ENCODE measurements at places on chromosomes 16 and 17. TPM values are rescaled to one million over a fixed set of nuclear protein-coding genes. Genes with fewer than 3 reads are reported as not detected.

GRCh38 chr17:73175962-73176565, 11.3 kb downstream of the SSTR2 start:
- no peak for DNase-seq

DNA sequence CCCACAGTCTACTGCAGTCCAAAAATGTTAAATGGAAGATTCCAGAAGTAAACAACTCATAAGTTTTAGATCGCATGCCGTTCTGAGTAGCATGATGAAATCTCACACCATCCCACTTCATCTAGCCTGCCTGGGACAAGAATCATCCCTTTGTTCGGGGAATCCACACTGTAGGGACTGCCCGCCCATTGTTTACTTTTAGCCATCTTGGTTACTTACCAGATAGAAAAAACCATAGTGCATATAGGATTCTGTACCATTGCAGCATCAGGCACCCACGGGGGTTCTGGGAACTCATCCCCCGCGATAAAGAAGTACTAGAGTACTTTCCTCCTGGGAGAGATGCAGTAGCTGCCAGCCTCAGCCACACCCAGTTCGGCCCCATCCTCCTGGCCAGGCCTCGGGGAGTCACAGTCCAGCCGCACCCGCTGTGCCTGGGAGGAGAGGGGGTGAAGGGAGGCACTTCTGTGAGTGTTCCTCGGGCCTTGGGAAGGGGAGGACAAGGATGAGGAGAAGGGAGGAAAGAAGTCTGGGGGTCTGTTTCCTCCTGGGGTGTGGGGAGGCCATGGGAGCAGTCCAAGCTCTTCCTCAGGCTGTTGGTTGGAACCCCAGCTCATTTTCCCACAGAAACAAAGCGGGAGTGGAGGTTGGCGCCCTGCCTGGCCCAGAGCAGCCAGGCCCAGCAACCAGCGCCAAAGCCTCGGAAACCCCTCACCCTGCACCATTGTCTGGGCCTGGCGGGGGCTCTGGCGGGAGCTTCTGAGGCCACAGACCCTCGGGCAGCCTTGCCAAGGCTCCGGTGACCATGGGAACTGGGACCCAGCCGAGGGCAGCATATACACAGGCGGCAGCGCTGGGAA, 8.9 kb downstream of the TRIM47 start:
- DNase-seq, result no peak

DNA sequence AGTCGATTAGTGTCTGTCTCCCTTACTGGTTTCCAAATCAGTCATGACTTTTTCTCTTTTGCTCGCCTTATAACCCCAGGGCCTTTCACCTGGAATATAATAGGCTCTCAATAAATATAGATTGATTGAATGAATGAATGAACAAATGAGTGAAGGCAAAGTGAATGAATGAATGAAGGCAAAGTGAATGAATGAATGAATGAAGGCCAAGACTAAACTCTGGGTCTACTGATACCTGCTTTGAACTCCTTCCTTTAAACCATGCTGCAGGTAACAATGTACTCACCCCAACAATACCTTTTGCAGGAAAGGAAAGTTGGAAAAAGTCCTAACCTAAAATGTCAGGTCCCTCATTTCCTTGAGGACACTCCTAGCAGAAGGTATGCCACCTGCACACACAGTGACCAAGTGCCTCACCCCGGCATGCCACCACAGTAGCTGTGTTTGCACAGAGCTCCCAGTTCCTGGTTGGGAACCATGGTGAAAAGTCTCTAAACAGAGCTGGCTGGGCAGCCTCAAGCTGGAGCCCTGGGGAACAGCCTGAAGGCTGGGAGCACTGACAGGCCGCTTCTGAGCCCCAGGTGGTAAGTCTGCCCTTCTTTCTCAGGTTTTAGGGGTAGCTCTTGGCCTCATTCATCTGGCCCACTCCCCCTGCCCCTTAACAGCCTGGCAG, 42.7 kb upstream of the ANKFN1 start:
- DNase-seq, result no peak

- no peak for DNase-seq
Observed at GRCh38 chr17:385178-385835, 32.7 kb upstream of the RPH3AL start.

DNA sequence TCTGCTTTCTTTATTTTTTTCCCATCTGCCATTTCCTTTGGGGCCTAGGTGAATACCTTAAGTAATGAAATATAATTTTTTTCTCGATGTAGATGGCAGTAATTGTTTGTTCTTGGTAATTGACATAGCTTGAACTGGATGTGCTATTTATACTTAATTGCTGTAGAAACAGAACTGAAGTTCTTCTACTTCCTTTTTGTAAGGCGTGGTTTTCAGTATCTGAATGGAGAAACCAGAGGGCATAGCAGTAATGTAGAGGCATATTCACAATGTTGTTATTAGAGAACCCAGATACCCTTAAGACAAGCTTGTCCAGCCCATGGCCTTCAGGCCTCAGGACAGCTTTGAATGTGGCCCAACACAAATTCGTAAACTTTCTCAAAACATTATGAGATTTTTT, 16.4 kb downstream of the ATP6V0A1 start:
- no peak for DNase-seq

DNA sequence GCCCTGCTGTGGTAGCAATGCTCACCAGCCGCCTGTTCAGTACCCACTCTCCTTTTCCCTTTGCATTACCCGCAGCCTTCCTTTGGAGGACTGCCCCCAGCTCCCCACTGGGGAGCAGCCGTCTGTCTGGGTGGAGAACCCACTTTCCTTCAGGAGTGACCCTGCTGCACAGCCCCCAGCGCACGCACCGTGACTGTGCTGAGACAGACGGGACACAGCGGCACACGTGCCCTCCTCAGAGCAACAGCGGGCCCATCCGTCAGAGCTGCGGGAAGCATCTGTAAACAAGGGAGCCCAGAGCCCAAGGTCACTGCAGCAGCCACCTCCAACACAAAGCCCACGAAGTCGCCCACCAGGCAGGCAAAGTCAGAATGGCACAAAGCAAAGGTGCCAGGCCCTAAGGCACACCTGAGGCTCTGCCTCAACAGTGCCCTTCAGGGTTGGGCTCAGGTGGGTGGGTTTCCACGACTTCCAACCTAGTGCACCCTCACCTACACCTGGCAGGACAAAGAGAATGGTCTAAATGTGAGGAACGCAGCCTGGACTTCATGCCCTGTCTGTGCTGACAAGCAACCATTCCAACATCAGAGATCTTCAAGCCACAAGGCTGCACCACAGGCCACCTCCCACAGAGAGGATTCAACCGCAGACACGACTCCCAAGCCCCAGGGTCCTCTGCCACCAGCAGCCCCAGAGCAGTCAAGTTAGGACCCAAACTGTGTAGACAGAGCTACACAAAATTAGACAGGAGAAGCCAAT, 9.9 kb downstream of the AXIN1 start:
- no peak for DNase-seq

- no peak for DNase-seq
Observed at GRCh38 chr17:28900986-28901726, 1.7 kb downstream of the DHRS13 start.

The SLC43A2 gene
- total RNA-seq, result 21.9 TPM

The RAB26 gene
- not detected for total RNA-seq

The CDK5R1 gene
- total RNA-seq, result 2.6 TPM

The AURKB gene
- 1.6 TPM for total RNA-seq

The DNASE1L2 gene
- 2.3 TPM for total RNA-seq
